Epithelial cell of prostate (primary cell): ENCODE measurements at places on chromosomes 4 and X.

- no peak for DNase-seq
These were observed 188.8 kb upstream of the BMP3 start for GRCh38 chr4:80841587-80842281.

- no peak for DNase-seq
These were observed 16.3 kb downstream of the RBMX2 start for GRCh38 chrX:130418066-130418465.

DNA sequence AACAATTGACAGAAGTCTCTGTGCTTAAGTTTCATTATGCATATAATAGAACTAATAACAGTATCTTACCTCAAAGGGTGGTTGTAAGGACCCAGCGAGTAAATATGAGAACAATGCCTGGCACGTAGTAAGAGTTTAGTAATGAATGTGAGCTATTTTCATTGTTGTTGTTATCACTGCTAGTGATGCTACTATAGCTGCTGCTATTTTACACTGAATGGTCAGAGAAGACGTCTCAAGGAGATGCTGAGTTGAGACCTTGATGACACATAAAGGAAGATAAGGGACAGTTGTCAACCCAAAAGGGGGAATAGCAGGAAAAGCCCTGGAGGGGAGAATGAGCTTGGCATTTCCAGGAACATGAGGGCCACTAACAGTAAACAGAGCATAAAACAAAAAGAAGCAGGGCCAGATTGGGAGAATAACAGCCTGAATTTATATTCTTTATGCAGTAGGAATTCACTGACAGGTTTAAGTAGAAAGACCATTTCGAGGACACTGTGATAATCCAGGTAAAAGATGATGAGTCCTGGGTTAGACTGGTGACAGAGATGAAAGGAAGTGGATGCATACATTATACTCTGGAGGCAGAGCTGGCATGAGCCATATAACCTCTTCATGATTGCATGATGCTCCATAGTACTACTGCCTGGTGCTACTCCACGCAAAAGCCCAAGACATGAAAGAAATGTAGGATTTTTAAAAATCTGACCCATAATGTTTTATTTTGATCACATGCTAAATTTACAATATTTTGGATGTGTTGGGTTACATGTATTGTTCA is 23.1 kb downstream of the ATP8A1 start:
- no peak for DNase-seq

GRCh38 chr4:1043651-1044468 is 32.4 kb downstream of the FGFRL1 start:
- DNase-seq = peak; percentile 88

- DNase-seq = no peak
These were observed 604.1 kb downstream of the GRXCR1 start for GRCh38 chr4:43496602-43497001.

DNA sequence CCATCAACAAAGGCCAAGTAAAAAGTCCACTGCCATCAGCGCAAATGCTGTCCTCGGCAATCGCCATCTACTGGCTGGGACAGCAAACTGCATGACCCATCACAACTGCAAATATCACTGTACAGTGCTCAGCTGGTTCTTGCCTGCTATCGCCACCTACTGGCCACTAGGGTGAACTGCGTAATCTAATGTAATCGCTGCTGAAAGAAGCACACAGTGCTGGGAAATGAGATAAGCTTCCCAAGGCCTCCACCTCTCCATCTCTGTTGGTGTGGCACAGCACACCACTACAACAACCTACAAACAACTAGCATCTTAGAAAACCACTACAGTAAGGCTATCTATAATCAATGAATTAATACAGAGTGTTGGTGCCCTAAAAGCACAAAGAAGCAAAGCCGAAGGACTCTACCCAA is 298.3 kb downstream of the TEX13A start:
- DNase-seq = peak; percentile 5

DNA sequence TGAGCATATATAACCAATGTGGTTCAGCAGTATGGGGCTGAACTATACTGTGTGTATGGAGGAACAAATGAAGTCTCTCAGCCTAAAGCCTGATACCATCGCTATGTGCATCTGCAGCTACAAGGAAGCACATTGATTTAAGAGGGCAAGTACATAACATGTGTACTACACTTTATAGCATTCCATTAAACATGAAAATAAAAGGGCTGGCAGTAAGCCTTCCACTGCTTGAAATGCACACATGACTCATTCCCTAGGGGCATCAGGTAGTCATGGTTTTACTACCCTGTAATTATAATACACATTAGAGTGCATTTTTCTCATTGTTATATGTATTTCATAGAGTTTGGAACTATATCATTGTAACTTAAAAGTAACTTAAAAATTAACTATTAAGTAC is 51.2 kb downstream of the SMARCA1 start:
- DNase-seq = peak; percentile 1

DNA sequence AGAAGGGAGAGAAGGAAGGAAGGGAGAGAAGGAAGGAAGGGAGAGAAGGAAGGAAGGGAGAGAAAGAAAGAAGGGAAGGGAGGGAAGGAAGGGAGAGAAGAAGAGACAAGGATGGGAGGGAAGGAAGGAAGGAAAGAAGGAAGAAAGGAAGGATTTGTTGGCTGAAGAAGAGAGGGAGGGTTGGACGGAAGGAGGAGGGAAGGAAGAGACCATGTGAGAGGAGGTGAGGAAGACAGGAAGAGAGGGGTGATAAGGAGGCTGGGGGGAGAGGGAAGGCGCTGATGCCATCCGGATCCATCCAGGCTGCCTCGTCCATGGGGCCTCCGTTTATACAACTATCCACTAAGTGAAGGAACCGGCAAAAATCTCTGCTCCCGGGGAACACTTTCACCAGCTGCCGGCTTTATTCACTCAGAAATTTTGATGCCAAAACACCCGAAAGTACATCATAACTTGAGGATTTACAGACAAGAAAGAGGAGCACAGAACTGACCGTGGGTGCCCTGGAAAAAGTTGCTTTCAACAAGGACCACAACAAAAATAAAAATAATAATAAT is 14.9 kb downstream of the DHRSX start:
- DNase-seq = no peak

GRCh38 chrX:154096140-154097002 is 1.1 kb downstream of the MECP2 start:
- no peak for DNase-seq

DNA sequence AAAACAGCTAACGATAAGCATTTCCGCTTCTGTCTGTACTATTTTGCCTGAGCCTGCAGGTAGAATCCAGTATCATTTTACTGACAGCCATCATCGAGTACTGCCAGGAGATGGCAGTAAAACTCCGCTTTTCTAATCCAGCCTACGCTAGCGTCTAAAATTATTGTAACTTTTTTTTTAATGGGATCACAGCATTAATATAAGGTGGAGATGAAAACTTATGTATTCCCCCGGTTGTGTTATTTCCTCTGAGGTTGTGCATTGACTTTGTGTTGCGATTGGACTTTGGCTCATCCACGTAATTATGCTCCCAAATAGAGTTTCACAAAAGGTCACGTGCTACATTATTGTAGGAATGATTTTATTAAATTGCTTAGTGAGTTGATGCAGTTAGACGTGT is 248.1 kb downstream of the C4orf33 start:
- DNase-seq = no peak

DNA sequence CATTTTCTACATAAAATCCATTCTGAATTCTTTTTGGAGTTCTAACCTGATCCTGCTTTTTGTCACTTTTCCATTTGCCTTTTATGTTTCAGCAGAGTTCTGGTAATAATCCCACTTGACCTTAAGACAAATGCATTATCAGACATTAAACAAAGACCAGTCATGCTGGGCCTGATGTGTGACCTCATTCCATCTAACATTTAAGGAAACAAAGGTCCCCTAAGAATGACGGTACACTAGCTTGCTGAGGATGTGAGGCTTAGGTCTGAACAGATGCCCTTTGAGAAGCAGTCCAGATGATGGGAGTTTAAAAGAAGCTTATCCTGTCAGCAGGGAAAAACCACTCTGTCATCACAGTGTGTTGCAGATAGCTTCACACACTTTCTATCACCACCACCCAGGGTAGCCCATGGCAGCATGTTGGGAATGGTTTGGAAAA is 38.1 kb upstream of the PDE5A start:
- DNase-seq = no peak

GRCh38 chr4:754221-755120 is 48.8 kb downstream of the PCGF3 start:
- no peak for DNase-seq

GRCh38 chr4:152460488-152460887 is 75.4 kb downstream of the FBXW7 start:
- no peak for DNase-seq

GRCh38 chr4:1205586-1206298 is 33.4 kb upstream of the SPON2 start:
- no peak for DNase-seq

- no peak for DNase-seq
These were observed 574.3 kb upstream of the DIPK2B start for GRCh38 chrX:45774961-45775360.

GRCh38 chrX:138745196-138745595 is 33.7 kb upstream of the FGF13 start:
- DNase-seq = no peak

DNA sequence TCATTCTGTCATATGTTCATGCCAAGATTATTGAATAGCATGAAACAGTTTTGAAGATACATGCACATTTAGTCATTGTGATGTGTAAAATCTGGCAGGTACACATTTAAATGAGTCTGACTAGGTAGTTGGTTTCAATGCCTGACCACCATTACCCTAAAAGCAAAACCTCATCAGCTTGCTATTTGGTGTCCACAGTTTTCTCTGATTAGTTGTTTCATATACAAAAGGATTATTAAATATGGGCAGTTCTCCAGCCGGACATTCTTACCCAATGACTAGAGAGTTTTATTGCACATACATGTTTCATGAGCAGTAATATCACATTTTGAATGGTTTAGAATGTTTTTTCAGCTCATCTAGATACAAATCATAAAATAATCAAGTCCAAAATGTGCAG is 23.7 kb downstream of the DCHS2 start:
- peak; percentile 87 for DNase-seq

- no peak for DNase-seq
These were observed 52.2 kb downstream of the ANK2 start for GRCh38 chr4:113101669-113102068.

DNA sequence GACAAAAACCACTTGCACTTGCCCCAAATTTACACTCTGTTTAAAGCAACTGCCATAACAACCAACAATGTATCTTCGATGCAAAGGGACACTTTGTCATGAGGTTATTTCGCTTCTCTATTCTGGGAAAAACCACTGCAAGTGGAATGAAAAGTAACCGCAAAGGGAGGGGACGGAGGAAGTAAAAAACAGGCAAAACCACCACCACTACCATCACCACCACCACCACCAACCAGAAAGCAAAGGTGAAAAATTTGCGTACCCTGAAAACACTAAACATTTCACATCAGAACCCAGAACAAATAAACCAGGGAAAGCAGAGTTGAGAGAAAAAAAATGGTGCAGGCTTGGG is 1.2 kb upstream of the N4BP2 start:
- no peak for DNase-seq

DNA sequence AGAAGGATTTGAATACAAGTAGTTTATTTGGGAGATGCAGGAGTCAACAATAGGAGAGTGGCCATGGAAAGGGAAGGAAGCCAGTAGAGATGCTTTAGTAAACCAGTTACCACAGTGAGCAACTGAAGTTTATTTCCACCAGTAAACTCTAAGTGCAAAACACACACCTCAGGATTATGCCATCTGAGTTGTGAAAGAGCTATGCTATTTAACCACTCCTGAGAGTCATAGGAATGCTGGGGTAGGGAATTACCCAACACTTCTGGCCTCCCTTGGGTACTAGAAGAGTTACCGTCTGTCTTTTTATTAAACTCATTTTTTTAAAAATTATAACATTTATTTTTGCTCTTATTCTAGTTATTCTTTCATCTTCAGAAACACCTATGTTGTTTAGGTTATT is 834.6 kb upstream of the AMOT start:
- DNase-seq = no peak

GRCh38 chrX:134020910-134021309 is 35.5 kb upstream of the GPC3 start:
- DNase-seq = no peak

- DNase-seq = peak; percentile 48
These were observed 9.7 kb upstream of the LSM6 start for GRCh38 chr4:146165840-146166239.

DNA sequence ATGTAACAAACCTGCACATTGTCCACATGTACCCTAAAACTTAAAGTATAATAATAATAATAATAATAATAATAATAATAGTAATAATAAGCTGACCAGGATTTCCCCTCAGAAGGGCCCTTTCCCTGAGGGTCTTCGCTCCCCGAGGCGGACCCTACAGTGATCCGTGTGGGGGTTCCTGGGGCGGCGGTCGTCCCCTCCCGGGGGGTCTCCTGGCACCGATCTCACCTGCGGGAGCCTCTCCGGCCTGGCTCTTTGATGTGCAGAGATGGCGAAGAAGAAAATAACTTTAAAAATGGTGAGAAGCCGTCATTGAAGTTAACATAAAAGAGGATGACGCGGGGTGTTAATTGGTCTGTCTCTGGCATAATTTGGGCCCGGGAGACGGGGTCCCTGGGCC is 48.2 kb upstream of the PPP2R3B start:
- no peak for DNase-seq

DNA sequence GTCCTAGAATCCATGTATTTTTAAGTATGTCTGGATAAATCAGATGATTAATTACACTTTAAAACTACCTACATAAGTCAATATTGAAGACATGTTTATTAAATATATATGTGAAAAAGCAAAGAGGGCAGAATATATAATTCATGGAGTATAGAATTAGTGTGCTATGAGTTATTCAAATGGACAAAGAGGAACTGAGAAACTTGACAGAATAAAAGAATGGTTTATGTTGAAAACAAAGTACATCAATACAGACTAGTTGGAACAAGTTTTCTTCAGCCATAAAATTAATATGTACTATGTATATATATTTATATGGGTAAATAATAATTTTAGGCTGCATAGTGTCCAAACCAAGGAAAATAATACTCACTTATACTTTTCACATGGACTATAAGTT is 173.5 kb downstream of the NPFFR2 start:
- no peak for DNase-seq

- no peak for DNase-seq
These were observed 90.7 kb upstream of the BRS3 start for GRCh38 chrX:136397001-136397400.

DNA sequence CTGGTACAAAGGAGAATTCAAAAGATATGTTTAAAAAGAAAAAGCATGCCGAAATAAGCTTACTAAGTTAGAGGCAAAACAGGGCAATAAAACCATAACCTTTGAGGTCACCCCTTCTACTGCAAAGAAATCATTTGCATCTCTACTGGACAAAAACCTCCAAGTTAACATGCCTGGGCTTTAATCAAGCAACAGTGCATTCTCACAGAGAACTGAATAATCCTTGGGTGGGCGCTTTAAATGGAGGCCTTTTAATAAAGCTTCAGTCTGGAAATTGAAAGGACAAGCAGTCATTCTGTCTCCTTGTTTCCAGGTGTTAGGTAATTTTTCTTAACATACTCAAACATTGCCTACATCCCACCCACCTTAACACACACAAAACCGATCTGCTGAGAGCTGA is 34.6 kb upstream of the SMS start:
- no peak for DNase-seq

GRCh38 chr4:73859614-73860088 is 6.6 kb downstream of the PF4V1 start:
- DNase-seq = no peak
